ENCODE measurements at places on chromosomes 7 and 10.
A peak's percentile ranks its signal among the peaks of the same experiment; 100 is the strongest.

GRCh38 chr7:93723424-93724124 lies 149.1 kb upstream of the CALCR start:
- DNase-seq, result no peak

GRCh38 chr10:22992075-22992474 lies 64.2 kb downstream of the ARMC3 start:
- DNase-seq, result no peak

- no peak for DNase-seq
Observed at GRCh38 chr10:106147021-106147420, 1017.5 kb downstream of the SORCS1 start.

- DNase-seq, result no peak
Observed at GRCh38 chr10:506451-507354, 182.8 kb downstream of the DIP2C start.

DNA sequence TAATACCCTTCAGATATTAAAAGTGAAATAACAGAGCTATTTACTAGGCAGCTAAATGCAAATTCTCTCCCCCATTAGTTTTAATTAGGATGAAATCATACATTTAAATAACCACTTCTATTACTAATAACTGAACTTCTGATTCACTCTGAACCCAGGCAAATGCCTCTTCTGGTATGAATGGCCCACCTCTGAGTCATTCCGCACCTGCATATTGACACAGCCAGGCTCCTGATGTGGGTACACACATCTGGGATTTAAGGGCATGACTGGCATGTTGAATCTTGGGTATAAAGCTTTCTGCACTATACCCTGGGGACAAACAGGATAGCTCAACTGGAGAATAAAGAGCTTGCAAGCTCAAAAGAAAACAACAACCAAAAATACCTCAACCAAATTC lies 140.9 kb downstream of the AUTS2 start:
- no peak for DNase-seq

DNA sequence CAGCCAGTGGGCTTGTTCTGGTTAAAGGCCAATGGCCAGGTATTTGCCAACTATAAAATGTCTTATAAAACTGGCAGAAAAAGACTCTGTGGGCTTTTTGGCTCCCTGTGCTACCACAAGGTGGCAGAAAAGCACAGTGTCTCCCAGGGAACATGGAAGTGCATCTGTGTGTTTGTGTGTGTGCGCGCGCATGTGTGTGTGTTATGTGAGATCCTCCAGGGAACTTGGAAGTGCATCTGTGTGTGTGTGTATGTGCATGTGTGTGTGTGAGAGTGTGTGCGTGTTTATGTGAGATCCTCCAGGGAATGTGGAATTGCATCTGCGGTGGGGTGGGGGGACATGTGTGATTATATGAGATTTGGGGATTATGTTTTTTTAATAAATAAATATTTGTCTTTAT lies 30.2 kb upstream of the ABI1 start:
- DNase-seq, result peak; percentile 62

GRCh38 chr7:80721883-80722615 lies 83.6 kb downstream of the CD36 start:
- peak; percentile 77 for DNase-seq

DNA sequence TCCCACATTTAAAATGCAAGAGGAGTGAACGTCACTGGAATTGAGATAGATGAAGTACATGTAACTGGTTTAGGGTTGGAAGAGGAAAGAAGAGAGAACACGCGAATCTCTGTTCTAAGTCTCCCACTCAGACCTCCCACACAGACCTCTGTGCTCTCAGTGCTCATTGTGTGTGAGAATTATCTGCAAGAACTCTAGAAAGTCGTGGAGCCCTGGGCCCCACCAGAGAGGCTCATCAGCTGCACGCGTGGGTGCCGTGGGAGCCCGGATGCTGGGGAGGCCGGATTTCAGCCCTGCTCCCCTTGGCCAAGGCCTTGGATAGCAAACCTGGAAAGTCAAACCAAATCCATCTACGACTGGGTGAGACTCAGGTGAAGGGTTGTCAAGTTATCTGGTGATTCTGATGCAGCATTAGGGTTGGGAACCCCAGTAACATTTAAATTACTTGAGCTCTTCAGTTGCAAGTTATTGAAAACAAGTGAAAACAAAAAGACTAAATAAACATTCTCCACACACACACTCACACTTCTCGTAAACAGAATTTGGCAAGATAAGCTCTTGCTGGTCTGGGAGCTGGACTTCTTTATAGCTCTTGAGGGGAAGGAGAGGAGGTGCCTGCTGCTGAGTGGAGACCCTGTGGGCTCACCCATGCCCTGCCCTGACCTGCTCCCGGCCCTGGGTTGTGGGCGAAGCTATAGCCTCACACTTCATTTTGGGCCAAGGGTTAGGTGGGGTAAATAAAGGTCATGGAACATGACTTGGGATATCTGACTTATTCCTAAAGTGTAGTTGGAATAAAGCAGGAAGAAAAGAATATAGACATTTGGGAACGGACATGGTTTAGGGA lies 250.3 kb downstream of the ADARB2 start:
- no peak for DNase-seq

GRCh38 chr10:47425813-47426419 lies 41.8 kb upstream of the ZNF488 start:
- DNase-seq, result no peak

DNA sequence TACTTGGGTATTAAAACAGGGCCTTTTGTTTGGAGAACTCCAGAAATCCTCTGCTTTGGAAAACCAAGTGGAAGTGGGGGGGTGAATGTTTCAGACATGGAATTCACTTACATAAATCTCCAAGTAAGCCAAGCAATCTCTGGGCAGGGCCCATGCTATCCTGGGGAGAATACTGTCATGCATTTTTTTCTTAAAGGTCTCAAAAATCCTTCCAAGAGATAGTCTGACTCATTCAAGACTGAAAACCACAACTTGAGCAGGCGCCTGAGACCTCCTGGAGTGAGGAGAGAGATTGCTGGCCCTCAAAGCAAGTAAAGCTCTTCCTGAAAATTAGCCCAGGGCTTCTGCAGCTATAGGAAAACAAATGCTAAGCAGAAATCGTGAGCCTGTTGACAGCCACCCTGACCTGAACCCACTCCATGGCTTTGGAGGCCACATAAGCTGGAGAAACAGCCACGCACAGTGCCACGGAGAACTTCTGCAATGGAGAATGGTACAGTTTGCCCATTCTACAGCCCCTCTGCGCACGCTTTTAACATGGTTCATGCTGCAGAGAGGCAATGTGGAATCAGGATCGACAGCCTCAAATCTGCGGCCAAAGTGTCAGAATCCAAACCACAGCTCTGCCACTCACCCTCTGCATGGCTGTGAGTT lies 203.1 kb upstream of the AUTS2 start:
- DNase-seq, result peak; percentile 50

- DNase-seq, result peak; percentile 38
Observed at GRCh38 chr7:142030294-142030693, 34.6 kb downstream of the MGAM start.

DNA sequence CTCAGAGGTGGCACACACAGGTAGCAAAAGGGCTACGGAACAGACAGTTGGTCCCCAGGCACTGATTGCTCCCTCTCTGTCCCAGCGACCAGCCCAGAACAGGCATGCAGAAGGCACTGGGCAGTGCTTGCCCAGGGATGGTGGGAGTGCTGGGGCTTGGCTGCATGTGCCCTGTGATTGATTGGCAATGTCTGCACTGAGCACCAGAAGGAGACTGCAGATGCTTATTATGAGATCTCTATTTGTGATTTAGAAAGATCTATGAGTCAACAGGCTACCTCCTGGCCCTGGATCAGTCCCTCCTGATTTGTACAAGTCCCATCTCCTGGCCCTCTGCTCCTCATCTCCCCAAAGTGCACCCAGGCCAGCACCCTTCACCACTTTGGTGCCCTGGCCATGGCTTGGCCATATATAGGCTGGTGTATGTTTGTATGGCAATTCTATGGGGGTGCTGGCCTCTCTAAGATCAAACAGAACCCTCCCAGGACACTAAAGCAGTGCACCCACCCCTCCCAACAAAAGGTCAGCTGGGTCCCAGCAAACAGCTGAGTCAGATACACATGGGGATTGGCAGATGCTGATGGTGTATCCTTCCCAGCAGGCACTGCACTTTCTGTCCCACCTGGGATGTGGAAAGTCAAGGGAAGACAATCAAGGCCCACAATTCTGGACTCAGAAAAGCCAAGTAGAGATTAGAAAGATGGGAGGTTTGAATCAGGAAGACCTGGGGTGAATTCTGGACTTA lies 30.9 kb downstream of the CAMK2B start:
- no peak for DNase-seq

Data from kidney glomerular epithelial cell (primary cell).